Activated CD4-positive, alpha-beta T cell treated with anti-CD3 and anti-CD28 coated beads for 1 hour (primary cell): ENCODE measurements at places on chromosomes 2 and 18.

DNA sequence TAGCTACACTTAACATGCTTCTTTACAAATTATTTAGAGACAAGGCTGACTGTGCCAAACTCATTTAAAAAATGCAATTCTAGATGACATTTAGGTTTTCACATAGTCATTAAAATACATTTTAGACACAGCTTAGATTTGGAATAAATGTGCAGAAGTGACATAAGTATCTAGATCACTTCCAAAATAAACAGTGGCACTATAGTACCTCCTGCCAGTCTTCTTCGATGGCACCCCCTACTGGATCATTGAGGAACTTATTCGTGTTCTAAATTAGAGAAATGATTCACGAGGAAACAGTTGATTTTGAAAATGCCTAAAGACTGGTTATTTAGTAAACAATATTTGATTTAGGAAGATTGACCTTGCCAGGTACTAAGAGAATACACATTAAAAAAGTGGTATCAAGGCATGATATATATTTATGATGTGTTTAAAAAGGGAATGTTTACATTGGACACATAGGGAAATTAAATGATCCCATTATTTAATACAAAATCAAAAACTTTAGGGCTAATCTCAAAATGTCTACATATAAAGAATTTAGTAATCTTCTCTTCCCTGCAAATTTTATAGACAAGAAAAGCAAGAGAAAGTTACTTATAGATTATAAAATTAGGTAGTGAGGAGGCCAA is 323.9 kb downstream of the XIRP2 start:
- DNase-seq, result no peak

DNA sequence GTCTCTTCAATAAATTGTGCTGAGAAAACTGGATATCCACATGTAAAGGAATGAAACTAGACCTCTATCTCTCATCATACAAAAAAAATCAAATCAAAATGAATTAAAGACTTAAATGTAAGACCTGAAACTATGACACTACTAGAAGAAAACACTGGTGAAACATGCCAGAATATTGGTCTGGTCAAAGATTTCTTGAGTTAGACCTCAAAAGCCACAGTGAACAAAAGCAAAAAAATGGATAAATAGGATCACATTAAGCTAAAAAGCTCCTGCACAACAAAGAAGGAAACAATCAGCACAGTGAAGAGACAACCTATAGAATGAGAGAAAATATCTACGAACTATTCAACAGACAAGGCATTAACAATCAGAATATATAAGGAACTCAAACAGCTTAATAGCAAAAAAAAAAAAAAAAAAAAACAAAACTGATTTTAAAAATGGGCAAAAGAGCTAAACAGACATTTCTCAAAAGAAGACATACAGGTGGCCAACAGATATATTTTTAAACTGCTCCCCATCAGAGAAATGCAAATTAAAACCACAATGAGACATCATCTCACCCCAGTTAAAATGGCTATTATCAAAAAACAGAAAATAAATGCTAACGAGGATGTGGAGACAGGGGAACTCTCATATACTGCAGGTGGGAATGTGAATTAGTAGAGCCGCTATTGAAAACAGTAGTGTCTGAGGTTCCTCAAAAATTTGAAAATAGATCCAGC is 66.3 kb downstream of the NCKAP1 start:
- no peak for DNase-seq

DNA sequence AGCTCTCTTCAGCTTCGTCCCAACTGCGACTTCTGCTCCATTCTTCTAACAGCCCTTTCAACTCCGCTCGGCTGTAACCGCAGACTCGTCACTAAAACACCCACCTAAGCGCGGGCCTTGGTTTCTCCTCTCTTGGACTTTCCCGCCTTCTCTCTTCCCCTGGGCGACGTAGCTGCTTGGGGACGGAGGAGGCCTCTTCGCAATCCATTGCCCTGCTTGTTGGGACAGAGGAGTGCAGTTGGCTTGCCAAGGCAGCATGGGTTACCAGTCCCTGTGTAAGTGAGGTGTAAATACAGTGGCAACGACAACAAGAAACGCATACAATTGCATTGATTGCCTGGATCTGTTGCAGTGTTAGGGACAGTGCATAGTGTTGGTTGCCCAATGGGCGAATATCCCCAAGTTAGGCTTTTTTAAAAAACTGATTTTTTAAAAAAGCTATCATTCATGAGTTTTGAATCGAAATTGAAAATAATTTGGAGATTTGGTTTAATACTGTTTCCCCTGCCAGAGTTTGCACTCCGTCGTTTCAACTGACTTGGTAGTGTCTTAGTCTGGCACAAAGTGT is 484 bp upstream of the DARS1 start:
- peak; percentile 58 for DNase-seq

- no peak for DNase-seq
These were observed 221.9 kb upstream of the SETBP1 start for GRCh38 chr18:44458777-44459176.

GRCh38 chr2:168816369-168816768 is 13.9 kb downstream of the NOSTRIN start:
- DNase-seq, result no peak
